SJCRH30 (cell line): ENCODE measurements at places on chromosomes 7 and 10. TPM values are rescaled to one million over a fixed set of nuclear protein-coding genes. Genes with fewer than 3 reads are reported as not detected.

DNA sequence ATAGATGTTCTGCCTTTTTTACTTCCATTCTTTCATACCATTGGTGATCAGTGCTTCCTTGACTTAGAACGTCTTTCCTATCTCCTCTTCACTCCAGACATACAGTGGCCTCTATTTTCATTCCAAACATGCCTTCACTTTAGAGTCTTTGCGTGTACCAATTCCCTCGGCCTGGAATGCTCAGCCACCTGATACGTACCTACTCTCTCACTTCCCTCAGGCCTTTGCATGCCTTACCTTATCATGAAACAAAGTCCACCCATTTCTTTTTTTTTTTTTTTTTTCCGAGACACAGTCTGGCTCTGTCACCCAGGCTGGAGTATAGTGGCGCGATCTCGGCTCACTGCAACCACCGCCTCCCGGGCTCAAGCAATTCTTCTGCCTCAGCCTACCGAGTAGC, 2.2 kb upstream of the CCNJ start:
- H3K4me3 ChIP-seq, result no peak overlapping the region
- no peaks in the 10 kb centered on the region for H3K27me3 ChIP-seq
- H3K27ac ChIP-seq, result no peak overlapping the region
- no peak for DNase-seq
- H3K4me1 ChIP-seq, result peaks cover 14% of the 10 kb centered on the region

The DYDC2 gene
- total RNA-seq, result 0.13 TPM in 1 of 2 replicates, not detected in the other

The POLD2 gene
- total RNA-seq, result 149 and 162 TPM in 2 replicates

The RAB19 gene
- not detected in 2 replicates for total RNA-seq

DNA sequence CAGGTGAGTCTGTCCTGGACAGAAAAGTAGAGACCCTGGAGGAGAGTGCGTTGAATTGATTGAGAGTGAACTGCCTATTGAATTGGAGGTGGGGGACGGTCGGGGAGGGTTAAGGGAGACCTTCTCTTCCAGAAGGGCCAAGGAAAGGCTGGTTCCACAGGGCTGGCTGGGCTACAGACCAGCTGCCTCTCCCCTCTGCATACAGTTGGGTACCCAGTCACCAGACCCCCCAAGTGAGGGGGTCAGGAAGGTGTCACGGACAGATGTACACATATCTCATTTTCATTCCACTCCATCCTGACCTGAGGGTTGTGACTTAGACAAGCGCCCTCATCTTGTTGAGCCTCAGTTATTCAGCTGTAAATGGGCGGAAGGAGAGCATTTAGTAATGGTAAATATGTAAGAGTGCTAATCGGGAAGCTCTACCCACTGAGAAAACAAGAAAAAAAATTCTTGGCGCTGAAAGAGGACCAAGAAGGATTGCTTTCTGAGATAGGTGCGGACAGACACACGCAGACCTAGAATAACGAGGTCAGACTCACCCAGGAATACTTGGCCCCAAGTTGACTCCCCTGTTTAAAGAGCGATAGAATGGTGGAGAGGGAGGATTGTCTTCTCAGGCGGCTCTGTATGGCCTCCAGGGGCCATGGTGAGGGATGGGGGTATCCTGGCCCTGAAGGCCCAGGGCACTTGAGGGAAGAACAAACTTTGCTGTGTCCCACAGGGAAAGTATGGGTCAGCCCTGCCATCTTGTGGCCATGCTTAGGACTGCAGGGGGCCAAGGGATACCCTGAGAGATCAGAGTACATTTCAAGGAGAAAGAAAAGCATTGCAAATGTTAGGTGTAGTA, 7.2 kb upstream of the MBL2 start:
- peak; percentile 73 for DNase-seq
- H3K4me3 ChIP-seq, result no peak overlapping the region
- no peaks in the 10 kb centered on the region for H3K36me3 ChIP-seq
- no peaks in the 10 kb centered on the region for H3K4me1 ChIP-seq
- H3K27ac ChIP-seq, result no peak overlapping the region

DNA sequence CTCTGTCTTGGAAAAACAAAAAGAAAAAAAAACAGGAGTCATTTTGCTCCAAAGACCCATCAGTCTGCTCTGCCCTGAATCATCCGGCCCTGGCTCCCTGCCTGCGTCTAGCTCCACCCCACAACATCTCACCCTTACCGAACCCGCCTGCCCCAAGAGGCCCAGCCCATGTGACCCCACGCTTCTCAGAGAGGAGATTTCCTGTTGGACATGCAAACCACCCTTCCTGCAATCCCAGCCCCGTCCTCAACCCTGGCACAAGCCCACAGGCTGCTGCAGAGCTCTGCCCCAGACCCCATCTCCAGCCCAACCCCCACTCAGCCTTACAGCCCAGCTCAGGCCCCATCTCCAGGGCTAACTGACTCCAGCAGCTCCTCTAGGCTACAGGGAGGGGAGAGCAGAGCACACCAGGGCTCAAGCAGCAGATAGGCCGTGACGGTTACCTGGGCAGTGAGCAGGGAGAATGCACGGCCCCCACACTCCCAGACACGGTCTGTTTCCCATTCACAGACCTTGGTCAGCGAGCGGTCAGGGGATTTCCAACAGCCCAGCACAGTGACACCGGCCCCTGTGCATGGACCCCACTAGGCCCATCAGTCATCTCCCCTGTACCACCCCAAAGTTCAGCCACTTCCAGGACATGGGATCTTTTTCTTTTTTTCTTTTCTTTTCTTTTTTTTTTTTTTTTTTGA, 69.9 kb upstream of the GTF2I start:
- H3K4me1 ChIP-seq, result no peaks in the 10 kb centered on the region
- no peak overlapping the region for H3K27ac ChIP-seq
- peak; percentile 45 for DNase-seq
- no peak overlapping the region for H3K4me3 ChIP-seq
- no peaks in the 10 kb centered on the region for H3K27me3 ChIP-seq
- H3K36me3 ChIP-seq, result peaks cover 19% of the 10 kb centered on the region

DNA sequence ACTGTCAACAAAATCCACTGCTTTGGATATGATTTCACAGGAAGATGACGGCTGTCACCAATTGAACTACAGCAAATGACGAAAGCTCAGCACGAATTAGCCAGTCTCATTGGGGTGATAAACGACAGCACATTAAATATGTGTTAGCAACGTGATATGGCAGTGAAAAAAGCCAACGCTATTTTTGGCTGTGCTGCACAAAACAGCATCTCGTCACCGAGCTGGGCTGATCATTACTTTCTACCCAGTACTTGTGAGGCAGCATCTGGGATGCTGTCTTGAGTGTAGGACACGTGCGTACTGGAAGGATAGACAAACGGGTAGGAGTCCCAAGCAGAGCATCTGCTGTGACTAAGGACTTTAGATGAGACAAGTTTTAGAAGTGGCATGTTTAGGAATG, 138.3 kb downstream of the EXOC4 start:
- H3K4me3 ChIP-seq, result no peak overlapping the region
- DNase-seq, result no peak
- no peaks in the 10 kb centered on the region for H3K36me3 ChIP-seq

DNA sequence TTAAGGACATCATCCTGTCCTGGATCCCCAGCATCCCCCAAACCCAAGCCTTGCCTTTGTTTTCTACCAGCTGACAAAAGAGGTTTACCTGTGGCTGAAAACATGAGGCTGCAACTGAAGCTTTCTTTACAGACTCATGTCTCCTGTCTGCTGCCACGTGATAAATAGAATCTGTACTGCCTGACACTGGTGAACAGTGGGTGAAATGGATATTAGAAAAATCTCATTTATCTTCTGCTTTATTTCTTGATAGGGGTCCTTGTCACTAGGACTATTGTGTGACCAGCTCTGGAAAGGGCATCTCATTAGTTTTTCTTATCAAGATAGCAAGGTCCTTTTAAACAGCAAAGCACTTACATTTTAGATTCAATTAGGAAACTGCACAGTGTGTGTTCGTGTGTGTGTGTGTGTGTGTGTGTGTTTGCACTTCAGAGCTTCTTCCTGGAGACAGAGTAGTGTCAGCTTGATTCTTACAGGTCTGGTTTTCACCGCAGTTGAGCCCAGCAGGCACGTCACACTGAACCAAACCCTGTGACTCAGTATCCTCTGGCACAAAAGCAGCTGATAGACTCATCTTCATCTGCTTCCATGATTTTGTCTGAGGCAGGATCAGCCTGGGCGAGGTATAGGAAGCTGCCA, 373.5 kb upstream of the CELF2 start:
- no peak for DNase-seq
- H3K4me1 ChIP-seq, result peaks cover 39% of the 10 kb centered on the region
- H3K27ac ChIP-seq, result peak overlapping the region; percentile 91
- H3K4me3 ChIP-seq, result peak overlapping the region; percentile 20
- H3K27me3 ChIP-seq, result no peaks in the 10 kb centered on the region
- H3K36me3 ChIP-seq, result no peaks in the 10 kb centered on the region

The ABCA13 gene
- total RNA-seq, result not detected in 2 replicates

GRCh38 chr10:93061594-93062513, 1.3 kb downstream of the CYP26C1 start:
- no peaks in the 10 kb centered on the region for H3K36me3 ChIP-seq
- H3K27me3 ChIP-seq, result no peaks in the 10 kb centered on the region
- no peak for DNase-seq
- H3K27ac ChIP-seq, result no peak overlapping the region

DNA sequence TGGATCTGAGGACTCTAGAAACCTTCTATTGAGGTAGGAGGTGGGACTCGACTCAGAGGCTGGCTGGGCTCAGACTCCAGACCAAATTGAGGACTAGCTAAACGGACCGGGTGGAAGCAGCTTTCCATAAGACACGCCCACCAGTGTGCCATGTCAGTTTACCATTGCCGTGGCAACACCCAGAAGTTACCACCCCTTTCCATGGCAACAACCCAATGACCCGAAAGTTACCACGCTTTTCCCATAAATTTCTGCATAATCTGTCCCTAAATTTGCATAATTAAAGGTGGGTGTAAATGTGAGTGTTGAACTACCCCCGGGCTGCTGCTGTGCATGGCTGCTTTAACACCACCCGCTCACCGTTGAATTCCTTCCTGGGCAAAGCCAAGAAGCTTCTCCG, 58.9 kb downstream of the MICALL2 start:
- DNase-seq, result no peak
- no peaks in the 10 kb centered on the region for H3K4me1 ChIP-seq
- no peaks in the 10 kb centered on the region for H3K36me3 ChIP-seq
- no peak overlapping the region for H3K27ac ChIP-seq
- 0 out of 2 replicates have a peak, but pooled peaks cover 3% of the 10 kb centered on the region for H3K27me3 ChIP-seq
- H3K4me3 ChIP-seq, result no peak overlapping the region

DNA sequence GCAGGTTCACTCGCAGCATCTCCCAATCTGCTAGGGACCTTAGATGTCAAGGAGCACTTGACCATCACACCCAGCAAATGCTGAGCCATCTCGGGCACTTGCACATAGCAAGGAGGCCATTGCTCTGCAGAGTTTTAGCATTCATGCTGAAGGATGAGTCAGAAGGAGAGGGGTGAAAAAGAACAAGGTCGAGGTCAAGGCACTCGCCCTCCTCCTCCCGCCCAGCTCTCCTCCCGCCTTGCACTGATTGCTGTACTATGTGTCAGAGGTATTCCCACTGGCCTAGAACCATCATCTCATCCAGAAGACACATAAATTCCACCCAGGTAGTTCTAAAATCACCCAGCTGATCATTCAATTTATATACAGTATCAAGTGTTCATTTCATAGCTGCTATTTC, 255.1 kb upstream of the SP4 start:
- DNase-seq, result no peak
- H3K27me3 ChIP-seq, result no peaks in the 10 kb centered on the region
- no peaks in the 10 kb centered on the region for H3K36me3 ChIP-seq
- no peak overlapping the region for H3K27ac ChIP-seq
- no peak overlapping the region for H3K4me3 ChIP-seq
- peaks cover 6% of the 10 kb centered on the region; the same call in 1 of the 2 replicates for H3K4me1 ChIP-seq

- H3K4me3 ChIP-seq, result no peak overlapping the region
- no peaks in the 10 kb centered on the region for H3K27me3 ChIP-seq
- DNase-seq, result no peak
- H3K4me1 ChIP-seq, result no peaks in the 10 kb centered on the region
- peaks cover 55% of the 10 kb centered on the region for H3K36me3 ChIP-seq
Measured at GRCh38 chr7:107186240-107186639, 17.4 kb downstream of the HBP1 start.
